SK-N-MC (cell line): ENCODE measurements at places on chromosomes 5 and 9.

DNA sequence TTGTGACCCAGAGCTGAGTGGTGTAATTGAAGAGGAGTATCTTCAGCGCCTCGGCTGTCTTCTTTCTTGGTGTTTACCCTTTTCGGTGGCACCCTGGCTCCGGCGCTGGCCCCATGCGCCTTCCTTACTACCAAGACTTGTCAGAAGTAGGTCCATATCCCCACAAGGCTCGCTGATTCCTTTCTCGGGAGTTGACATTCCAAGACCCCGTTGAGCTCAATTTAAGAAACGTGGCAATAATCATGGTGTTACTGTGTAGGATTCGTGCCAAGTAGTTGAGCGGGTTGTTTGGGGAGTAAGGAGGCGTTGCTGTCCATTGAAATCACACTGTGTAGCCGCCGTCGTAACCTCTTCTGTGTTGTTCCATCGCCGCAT is 795 bp downstream of the NDUFAF2 start:
- DNase-seq, result no peak

- DNase-seq, result no peak
These were observed 1.4 kb downstream of the OTULIN start for GRCh38 chr5:14665949-14666348.

GRCh38 chr5:123425431-123425830 is 2.2 kb upstream of the CEP120 start:
- no peak for DNase-seq

DNA sequence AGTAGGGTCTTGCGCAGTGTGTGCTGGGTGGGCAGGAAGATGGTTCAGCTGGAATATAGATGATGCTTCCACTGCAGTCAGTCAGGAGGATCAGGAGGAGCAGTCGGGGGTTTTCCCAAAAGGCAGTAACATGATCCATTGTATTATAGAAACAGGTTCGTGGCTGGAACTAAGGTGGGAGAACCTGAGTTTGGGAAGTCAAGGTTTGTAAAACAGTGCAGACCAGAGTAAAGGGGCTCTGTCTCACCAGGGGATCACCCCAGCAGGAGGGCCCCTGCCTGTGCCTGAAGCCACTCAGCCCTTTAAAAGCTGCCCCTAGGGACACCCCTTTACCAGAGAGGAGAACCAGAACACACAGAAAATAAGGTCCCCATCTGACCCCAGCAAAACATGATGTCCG is 213.4 kb downstream of the AUH start:
- no peak for DNase-seq

- DNase-seq, result no peak
These were observed 67.5 kb downstream of the NREP start for GRCh38 chr5:111689357-111689935.

GRCh38 chr5:33854733-33855151 is 37.0 kb downstream of the ADAMTS12 start:
- no peak for DNase-seq

- DNase-seq, result no peak
These were observed 83.1 kb downstream of the COL27A1 start for GRCh38 chr9:114238472-114238871.

GRCh38 chr9:125544988-125545651 is 161.9 kb downstream of the MAPKAP1 start:
- DNase-seq, result no peak

GRCh38 chr9:87872079-87872624 is 10.5 kb upstream of the SPATA31E1 start:
- no peak for DNase-seq

DNA sequence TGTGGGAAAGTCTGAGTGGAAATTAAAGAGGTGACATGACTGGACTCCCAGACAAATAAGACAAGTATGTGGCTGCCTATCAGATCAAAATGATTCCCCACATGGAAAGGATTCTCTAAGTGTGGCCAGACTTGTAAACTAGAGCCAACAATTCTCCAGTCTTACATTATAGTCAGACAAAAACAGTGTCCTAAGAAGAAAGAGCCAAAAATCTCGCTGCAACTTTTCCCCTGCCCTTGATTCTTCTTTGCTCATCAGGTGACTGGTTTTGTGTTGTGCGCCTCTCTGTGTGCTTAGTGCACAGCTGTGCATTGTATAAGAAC is 164.2 kb upstream of the TARS1 start:
- DNase-seq, result no peak

- no peak for DNase-seq
These were observed 5.6 kb downstream of the TLE1 start for GRCh38 chr9:81683704-81684103.

DNA sequence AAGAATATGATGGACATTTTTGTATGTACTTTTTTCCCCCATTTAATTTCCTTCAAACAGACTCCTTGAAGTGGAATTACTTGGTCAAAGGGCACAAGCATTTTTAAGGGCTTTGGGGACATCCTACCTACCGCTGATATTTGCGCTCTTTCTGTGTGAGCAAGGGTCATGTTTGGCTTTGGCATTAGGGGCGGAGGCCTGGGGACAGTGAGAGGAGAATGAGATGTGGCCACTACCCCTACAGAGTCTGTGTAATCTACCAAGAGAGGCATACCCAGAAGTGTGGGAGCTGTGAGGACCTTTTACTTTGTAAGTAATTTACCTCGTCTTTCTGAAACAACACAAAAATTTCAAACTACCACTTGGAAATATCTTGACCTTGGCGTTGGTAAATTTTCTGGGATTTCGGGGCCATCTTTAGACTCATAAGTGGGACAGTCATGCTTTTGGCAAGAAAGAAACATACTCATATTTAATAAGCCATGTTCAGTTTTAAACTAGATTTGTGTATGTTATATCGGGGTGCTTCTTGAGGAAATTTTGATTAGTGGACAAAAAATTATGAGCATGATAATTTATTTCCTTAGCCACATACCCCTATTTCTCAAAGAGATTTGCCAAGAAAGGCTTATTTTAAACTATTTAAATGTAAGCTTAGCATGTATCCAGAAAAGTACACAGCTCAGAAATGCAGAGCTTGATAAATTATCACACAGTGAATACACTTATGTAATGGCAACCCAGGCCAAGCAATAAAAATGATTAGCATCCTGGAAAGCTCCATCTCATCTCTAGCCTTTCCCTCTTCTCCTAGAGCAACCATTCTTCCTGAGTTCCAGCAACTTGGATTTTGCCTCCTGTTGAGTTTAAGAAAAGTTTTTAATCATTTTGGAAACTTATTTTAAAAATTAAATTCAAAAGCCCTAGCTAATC is 63.6 kb downstream of the ARHGAP26 start:
- no peak for DNase-seq

DNA sequence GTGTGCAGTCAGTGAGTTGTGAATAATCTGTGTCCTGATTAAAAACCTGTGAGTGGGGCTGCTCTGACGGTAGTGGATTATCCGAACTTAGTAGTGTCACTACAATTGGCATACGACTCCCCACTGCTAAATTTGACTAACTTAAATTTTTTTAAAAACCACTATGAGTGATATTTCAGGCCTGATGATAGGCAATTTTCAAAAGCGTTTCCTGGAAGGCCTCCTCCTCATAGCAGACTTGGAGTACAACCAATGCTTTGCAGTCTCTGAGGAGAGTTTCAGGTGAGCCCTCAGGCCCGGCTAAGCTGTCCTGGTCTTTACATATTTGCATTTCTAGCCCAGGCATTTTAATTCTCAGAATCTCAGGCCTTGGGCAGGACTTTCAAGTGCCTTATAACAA is 10.8 kb downstream of the BTNL8 start:
- DNase-seq, result no peak

- no peak for DNase-seq
These were observed 87.3 kb downstream of the SERINC5 start for GRCh38 chr5:80168388-80169028.

DNA sequence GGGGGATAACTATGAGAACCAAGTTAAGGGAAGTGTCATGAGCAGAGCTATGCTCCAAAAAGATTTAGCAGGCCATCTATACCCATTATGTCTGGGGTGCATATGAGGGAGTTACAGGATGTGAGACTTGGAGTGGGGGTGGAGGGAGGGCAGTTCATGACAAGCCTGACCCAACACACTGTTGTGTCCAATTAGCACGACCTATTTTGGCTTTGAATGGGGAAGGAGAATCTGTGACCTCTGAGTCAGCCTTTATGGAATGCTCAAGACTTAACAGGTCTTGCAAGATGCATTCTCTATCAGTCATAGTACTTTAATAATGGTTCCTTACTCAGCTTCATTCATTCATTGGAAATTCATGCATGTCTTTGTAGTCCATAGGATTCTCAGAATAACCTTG is 71.7 kb downstream of the GRIA1 start:
- DNase-seq, result no peak

DNA sequence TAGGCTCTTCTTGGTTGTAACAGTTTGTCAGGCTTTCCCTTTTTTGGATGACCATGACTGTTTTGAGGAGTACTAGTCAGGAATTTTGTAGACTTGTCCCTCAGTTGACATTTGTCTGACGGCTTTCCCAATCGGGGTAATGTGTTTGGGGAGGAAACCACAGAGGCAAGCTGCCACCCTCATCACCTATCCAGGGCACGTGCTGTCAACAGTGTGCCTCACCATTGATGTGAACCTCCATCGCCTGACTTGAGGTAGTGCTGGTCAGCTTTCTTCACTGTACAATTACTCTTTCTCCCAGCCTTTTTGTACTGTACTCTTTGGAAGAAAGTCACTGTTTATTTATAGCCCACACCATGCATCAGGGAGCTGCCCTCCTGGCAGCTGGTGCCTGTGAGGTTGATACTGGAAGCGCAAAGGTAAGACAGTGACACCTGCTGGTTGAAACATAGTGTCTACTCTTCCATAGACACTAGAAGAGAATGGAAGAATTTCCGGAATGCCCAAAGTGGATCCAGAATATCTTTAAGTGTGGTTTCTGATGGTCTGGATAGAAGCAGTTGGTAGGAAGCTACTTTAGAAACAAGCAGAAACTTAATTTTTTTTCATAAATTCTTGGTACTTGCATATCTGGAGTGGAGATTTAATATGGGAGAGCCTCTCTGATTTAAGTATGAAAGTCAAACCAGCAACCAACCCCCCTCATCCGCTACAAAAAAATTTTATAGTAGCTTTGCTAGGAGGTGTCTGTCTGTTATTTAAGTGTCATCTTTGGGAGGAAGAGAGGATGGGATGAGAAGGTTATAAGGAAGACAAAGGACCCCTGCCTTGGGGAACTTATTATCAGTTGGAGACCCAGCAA is 69.3 kb downstream of the SNX30 start:
- DNase-seq, result no peak

DNA sequence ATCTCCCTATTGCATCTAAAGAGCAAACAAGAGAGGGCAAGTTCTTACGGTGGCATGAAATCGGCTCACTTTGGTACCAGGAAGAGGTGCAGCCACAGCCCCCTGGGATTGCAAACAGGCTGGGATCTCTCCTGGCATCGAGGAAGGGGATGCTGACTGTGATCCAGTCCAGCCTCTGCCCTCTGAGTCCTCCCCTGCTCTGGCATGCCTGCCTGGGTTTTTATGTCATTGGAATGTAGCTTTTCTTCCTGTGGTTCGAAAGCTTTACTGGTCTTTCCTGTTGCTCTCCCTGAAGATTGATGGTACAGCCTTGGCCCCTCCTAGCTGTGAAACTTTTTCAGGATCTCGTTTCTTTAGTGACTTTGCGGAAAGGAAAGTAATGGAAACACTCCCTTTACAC is 6.6 kb downstream of the SLC46A2 start:
- no peak for DNase-seq

GRCh38 chr5:143428155-143428554 is 24.7 kb upstream of the NR3C1 start:
- DNase-seq, result no peak

GRCh38 chr5:76404223-76405211 is 1.4 kb downstream of the IQGAP2 start:
- no peak for DNase-seq
